ENCODE measurements at places on chromosomes 5 and 9.
A peak's percentile ranks its signal among the peaks of the same experiment; 100 is the strongest.

DNA sequence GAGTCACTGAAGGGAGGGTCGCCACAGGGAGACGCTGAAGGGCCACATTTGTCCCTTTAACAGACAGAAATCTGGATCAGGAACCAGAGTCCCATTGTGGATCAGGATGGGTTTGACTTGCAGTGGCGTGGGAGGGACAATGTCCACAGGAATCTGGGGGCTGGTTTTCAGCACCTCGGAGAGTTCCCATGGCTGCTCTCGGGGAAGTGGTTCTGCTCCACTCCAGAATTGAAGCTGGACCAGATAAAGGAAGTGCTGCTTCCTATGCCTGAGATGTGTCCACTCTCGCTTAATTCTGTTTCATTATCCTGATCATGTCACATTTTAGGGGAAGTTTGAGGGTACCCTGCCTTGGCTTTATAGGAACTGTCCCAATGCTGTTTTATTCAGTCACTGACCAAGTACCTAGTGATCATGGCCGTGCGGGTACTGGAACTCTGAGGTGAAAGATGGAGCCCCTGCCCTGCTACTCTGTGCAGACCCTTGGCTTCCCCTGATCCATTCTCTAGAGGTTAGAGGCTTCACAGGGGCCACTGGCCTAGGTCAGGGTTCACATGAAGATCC is 28.7 kb downstream of the ENHO start:
- peak; percentile 49 for DNase-seq

DNA sequence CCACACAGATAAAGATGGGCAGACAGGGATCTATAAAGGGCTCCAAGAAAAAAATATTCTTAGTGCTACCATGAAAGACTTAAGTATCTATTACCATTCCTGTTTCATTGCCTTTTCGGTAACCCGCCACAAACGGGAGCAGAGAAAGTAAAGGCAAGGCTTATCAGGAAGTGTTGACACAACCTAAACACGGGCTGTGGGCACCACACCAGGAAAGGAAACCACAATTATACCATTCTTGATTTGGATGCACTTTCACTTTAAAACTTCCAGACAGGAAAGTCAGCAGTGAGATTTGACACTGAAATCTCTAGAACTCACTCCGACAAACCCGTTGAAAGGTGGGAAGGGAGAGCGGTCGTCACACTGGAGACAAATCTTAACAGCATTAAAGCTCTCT is 6.5 kb downstream of the TLE1 start:
- DNase-seq = no peak

DNA sequence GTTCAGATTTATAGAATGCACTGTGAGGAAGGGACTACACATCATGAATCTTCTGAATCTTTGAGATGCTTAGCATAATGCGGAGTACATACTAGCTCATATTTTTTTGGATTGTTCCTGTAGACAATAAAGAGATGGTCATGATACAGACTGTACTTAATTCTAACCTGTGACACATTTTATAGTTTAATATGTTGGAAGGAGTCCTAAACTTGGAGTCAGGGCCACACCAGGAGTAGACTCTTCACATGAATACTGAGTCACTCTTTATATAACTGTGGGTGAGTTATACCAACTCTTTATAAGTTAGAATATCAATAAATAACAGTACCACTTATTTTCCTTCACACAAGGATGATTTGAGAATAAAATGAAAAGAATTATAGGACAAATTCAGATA is 16.9 kb downstream of the C9orf85 start:
- DNase-seq = peak; percentile 50

GRCh38 chr5:114427204-114427603 is 65.3 kb downstream of the KCNN2 start:
- DNase-seq = no peak

- peak; percentile 12 for DNase-seq
Observed at GRCh38 chr5:144276034-144276822, 105.6 kb downstream of the KCTD16 start.

DNA sequence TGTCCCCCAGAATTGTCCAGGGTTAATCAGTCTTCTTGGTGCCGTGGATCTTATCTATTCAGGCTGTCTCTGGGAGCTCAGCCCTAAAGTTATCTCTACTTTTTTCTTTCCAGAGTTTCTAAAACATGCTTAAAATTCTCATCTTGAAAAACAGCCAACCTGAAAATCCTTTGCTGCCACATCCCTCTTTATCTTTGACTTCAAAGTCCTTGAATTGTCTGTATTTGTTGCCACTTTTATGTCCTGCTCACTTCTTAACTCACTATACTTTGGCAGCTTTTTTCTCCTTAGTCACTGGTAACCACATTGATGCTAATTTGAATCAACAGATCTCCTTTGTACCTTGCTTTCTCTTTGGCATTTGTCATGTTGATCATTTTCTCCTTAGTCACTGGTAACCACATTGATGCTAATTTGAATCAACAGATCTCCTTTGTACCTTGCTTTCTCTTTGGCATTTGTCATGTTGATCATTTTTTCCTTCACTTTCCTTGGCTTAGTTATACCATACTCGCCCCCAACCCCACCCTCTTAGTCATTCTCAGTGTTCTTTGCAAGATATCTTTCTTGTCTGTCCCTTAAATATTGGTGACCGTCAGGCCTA is 8.5 kb downstream of the DMXL1 start:
- DNase-seq = no peak
